Activated CD8-positive, alpha-beta memory T cell treated with anti-CD3 and anti-CD28 coated beads, Interleukin-2, amount 50 U/mL, for 48 hours (primary cell): ENCODE measurements at places on chromosomes 5 and 9.

DNA sequence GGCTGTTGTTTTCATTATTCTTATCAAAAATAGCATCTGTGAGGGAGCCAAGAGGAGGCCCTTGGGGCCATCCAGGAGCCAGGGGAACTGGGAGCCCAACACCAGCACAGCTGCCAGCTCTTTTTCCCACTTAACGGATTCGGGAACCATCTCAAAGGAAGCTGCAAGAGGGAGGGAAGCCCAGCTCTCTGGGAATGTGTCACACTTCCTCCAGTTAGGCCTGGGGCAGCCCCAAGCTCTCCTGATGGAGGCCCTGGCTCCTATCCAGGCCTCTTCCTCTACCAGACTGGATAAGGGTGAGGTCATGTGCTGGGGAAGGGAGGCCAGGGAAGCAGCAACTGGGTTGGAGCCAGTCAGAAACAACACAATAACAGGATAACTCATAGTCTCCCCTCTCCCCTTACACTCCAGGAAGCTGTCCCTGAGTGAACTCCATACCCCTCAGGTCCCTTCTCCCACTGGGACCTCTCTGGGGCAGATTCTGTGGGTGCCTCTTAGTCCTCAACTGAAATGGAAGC, 12.7 kb downstream of the CSF2 start:
- no peak for DNase-seq

GRCh38 chr5:155728857-155729683, 597.9 kb upstream of the SGCD start:
- DNase-seq, result no peak

GRCh38 chr9:128033609-128034008, 33.5 kb downstream of the NAIF1 start:
- no peak for DNase-seq

DNA sequence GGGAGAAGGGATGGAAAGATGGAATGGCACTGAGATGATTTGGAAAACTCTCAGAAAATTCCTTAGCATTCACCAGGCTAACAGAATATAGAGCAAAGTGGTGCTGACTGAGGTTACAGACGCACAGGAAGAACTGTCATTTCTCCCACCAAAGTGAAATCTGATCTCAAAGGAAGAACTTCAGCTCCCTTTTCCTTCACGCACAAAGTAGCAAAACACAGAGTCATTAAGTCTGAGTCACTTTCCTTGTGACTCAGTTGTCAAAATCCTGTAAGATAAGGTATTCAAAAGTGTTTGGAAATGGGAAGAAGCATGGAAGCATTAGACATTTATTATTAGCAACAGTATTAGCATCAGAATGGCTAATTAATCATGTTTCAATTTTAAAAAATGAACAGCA, 11.7 kb downstream of the MPDZ start:
- DNase-seq, result no peak

DNA sequence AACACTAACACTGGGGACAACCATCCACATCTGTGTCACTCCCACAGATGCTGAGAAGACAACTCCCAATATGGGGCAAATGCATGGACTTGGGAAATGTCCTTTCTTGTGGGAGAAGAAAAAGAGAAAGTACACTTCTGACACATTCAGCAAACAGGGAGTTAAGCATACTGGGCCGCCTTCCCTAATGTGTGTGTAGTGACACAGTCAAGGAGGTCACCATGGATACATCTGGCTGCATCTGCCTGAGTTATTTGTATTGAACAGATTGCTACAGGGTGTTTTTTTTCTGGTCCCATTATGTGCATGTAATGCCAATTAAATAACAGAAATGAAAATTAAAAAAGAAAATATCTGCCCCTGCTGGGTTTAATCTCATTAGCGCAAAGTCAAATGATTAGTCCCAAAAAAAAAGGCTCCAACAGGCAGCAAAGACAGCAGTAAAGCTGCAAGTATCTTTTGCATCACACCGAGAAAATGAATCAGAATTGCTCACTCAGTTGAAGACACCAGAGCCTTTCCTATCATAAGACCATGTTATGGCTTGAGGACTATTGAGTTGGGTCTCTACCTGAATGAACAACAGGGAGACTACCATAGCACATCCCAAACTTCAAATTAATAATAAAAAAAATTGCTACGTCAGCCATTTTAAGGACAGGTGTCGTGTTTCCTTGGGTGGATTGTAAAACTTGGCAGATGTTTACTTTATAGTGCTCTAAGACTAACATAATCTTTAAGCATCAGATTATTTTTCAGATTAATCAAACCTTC, 395.9 kb downstream of the DTWD2 start:
- no peak for DNase-seq

DNA sequence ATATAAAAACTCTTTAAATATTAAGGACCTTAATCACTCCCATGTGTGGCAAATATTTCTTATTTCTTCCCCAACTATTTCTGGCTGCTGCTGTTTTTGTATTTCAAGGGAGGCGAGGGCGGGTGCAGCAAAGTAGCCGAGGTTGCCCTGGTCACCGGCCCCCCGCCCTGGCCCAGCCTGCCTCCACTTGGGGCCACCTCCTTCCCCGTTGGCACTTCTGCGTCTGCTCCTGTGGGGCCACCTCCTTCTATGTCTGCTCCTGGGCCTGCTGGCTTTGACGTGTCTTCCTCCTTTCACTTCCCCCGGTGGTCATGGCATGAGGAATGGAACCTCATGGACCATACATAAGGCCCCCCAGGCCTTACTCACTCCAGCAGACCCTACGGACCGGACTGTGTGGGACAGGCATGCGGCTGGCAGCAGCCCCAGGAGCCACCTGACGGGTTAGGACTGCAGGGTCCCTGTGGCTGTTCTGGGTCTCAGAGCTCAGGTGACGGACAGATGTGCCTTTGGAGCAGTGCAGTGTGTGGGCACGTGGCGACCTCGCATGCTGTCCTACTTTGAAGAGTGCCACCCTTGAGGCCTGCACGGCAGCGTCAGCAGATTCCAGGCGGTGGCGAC, 5.8 kb upstream of the ENTPD8 start:
- DNase-seq, result no peak

DNA sequence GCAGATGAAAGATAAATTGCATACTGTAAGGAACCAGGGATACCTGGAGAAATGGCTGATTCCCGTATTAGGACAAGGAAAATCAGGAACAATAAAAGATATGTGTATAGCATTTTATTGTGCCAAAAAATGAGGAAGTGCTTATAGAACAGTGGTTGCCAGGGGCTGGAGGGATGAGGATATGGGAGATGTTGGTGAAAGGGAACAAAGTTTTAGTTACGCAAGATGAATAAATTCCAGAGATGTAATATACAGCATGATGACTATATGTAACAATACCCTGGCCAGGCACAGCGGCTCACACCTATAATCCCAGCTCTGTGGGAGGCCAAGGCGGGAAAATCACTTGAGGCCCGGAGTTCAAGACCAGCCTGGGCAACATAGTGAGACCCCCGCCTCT, 101.8 kb downstream of the CDK5RAP2 start:
- no peak for DNase-seq

- DNase-seq, result no peak
These were observed 443.0 kb downstream of the PLK2 start for GRCh38 chr5:58016877-58017276.

GRCh38 chr9:38694676-38695075, 25.3 kb downstream of the FAM240B start:
- no peak for DNase-seq
